ENCODE measurements at places on chromosomes 3 and 15.
A peak's percentile ranks its signal among the peaks of the same experiment; 100 is the strongest.

DNA sequence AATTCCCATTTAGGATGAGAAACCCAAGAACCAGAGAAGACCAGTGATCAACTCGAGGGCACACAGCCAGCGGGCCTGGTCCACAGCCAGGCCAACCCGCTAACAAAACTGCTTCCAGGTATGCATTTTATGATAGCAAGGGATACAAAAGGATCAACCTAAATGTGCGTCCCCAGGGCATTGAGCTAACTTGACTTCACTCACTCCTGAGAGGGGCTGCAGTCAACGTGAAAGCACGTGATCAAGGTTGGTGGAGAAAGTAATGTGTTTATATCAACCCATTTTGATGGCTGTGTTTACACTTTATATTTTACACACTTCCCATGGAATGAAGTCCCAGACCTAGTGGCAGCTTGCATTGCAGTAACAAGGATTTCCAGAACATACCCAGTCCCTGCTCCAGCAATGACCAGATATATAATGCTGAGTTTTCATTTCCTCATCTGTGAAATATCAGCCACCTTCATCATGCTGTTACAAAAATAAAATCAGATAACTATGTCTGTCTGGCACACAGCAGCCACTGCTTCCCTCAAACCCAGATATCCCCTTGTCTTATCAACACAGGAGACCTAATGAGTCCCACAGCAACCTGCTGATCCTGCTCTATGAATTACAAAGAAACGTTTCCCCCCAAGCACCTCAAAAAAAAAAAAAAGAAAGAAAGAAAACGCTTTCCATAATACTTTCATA lies 2.0 kb downstream of the KLHL6 start:
- no peak for DNase-seq

GRCh38 chr15:56798639-56799038 lies 65.3 kb upstream of the ZNF280D start:
- DNase-seq: peak; percentile 45

GRCh38 chr3:194035406-194036138 lies 100.4 kb upstream of the HES1 start:
- DNase-seq: no peak

DNA sequence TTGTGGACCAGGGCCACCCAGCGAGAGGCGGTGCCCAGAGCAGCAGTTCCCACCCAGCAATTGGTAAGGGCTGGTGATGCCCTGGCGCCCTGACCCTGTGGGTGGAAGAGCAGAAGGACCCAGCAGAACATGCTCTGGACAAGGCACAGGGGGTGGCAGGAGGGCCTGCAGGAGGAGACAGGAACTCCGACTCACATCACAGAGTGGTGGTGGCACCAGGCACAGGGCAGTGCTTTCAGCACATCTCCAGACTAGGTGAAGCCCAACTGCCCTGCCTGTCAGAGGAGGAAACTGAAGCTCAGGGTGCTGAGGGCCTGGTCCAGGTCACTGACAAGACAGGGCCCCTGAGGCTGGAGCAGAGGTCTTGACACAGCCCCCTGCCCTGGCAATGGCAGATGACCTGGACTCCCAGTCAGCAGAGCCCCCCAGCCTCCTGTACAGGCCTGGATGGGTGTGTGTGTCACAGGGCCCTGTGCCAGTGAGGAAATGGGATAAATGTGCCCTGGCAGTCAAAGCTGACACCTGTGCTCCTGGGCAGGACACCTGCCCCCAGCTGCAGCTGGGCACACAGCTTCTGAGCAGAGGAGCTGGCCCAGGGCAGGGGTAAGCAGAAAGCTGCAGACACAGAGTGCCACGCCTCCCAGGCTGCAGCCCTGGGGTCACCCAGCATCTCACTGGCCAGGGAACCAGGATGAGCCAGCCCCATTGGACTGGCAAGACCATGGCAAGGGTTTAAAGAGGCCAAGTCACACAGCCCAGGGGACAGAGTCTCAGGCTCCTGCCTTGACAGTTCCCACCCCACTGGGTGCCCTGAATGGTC lies 11.4 kb downstream of the KLF15 start:
- DNase-seq: no peak

GRCh38 chr3:159941038-159942000 lies 47.3 kb upstream of the IL12A start:
- peak; percentile 24 for DNase-seq

- peak; percentile 25 for DNase-seq
Measured at GRCh38 chr3:47540281-47540680, 26.8 kb upstream of the ELP6 start.
